Endothelial cell of umbilical vein (primary cell): ENCODE measurements at places on chromosomes 7 and 10. TPM values are rescaled to one million over a fixed set of nuclear protein-coding genes. Genes with fewer than 3 reads are reported as not detected.

The MSMB gene
- not detected in 2 replicates for total RNA-seq

The NUPR2 gene
- not detected in 2 replicates for total RNA-seq

The GBX1 gene
- total RNA-seq = not detected in 2 replicates

The CHRM2 gene
- not detected in 2 replicates for total RNA-seq

The RPEL1 gene
- not detected in 2 replicates for total RNA-seq

The SEMA4G gene
- 6.0 and 6.7 TPM in 2 replicates for total RNA-seq

The ADRB1 gene
- total RNA-seq = 0.97 and 1.8 TPM in 2 replicates

The ANLN gene
- total RNA-seq = 112 and 119 TPM in 2 replicates

The SPDYE1 gene
- 0.12 TPM in 1 of 2 replicates, not detected in the other for total RNA-seq

The VSIR gene
- 4.9 and 5.1 TPM in 2 replicates for total RNA-seq

The IMPDH1 gene
- 91.7 and 97.9 TPM in 2 replicates for total RNA-seq

The PIK3CG gene
- total RNA-seq = 4.9 and 6.2 TPM in 2 replicates

The ABCB1 gene
- total RNA-seq = 7.1 and 13.4 TPM in 2 replicates

The GARIN1A gene
- total RNA-seq = 2.1 and 3.6 TPM in 2 replicates

The PDCD11 gene
- 52.7 and 56.2 TPM in 2 replicates for total RNA-seq

The SKIDA1 gene
- 0.71 and 0.83 TPM in 2 replicates for total RNA-seq

The SLC39A12 gene
- total RNA-seq = not detected in 2 replicates

The TYW1 gene
- total RNA-seq = 15.2 and 15.9 TPM in 2 replicates

The LRRC4 gene
- 3.8 and 7.1 TPM in 2 replicates for total RNA-seq

The CYP3A5 gene
- total RNA-seq = not detected in 2 replicates

The TMEM176A gene
- not detected in 2 replicates for total RNA-seq

The NYAP1 gene
- 2.0 and 2.8 TPM in 2 replicates for total RNA-seq

The TRIM74 gene
- total RNA-seq = 0.58 TPM in 1 of 2 replicates, not detected in the other

The CPA4 gene
- not detected in 2 replicates for total RNA-seq

The PSD gene
- total RNA-seq = 0.18 and 0.40 TPM in 2 replicates

The DEPP1 gene
- 318 and 364 TPM in 2 replicates for total RNA-seq

The CALU gene
- total RNA-seq = 254 and 257 TPM in 2 replicates
